Melanocyte of skin (primary cell): ENCODE measurements at places on chromosomes 5 and 9. TPM values are rescaled to one million over a fixed set of nuclear protein-coding genes. Genes with fewer than 3 reads are reported as not detected.

SLC23A1 gene
- total RNA-seq: not detected in 2 replicates

FKTN gene
- total RNA-seq: 26.6 and 33.6 TPM in 2 replicates

BTNL3 gene
- not detected in 2 replicates for total RNA-seq

PCDHB10 gene
- total RNA-seq: under 0.01 TPM in 1 of 2 replicates, not detected in the other

SH2D3C gene
- total RNA-seq: 0.31 and 1.3 TPM in 2 replicates

CHD1 gene
- total RNA-seq: 84.0 and 133 TPM in 2 replicates

SNX24 gene
- total RNA-seq: 48.7 and 63.3 TPM in 2 replicates

FOXD4L3 gene
- total RNA-seq: not detected in 2 replicates

PCDHGA8 gene
- 0.67 and 1.1 TPM in 2 replicates for total RNA-seq

MYMK gene
- total RNA-seq: not detected in 2 replicates

EXD3 gene
- total RNA-seq: 5.1 and 5.5 TPM in 2 replicates

STKLD1 gene
- total RNA-seq: 4.1 and 4.7 TPM in 2 replicates

SLCO4C1 gene
- under 0.01 TPM in 2 replicates for total RNA-seq

LCN12 gene
- total RNA-seq: not detected in 2 replicates

MEF2C gene
- total RNA-seq: 25.8 and 29.0 TPM in 2 replicates

LCN6 gene
- total RNA-seq: not detected in 2 replicates

TAF11L5 gene
- total RNA-seq: not detected in 2 replicates

SGCD gene
- 116 and 222 TPM in 2 replicates for total RNA-seq

SLC34A1 gene
- total RNA-seq: under 0.01 and 0.15 TPM in 2 replicates

FGF1 gene
- 0.33 and 0.46 TPM in 2 replicates for total RNA-seq

KIAA1191 gene
- 67.3 and 75.3 TPM in 2 replicates for total RNA-seq

PHYHD1 gene
- 4.5 and 4.7 TPM in 2 replicates for total RNA-seq

B4GALT7 gene
- total RNA-seq: 17.6 and 25.1 TPM in 2 replicates

RANBP17 gene
- 15.5 and 43.6 TPM in 2 replicates for total RNA-seq

TMOD1 gene
- total RNA-seq: 1.3 and 2.6 TPM in 2 replicates

PGM5 gene
- 1.4 and 3.3 TPM in 2 replicates for total RNA-seq

ACOT12 gene
- 0.31 and 1.00 TPM in 2 replicates for total RNA-seq

TPM2 gene
- total RNA-seq: 4.5 and 31.3 TPM in 2 replicates

ZBED3 gene
- 2.8 and 9.8 TPM in 2 replicates for total RNA-seq

NR2F1 gene
- total RNA-seq: 1.7 and 2.9 TPM in 2 replicates

HMMR gene
- 14.2 and 30.6 TPM in 2 replicates for total RNA-seq
